HT1080 (cell line): ENCODE measurements at places on chromosomes 4 and X. TPM values are rescaled to one million over a fixed set of nuclear protein-coding genes. Genes with fewer than 3 reads are reported as not detected.

- DNase-seq = no peak
Observed at GRCh38 chrX:40298572-40299479, 201.1 kb upstream of the BCOR start.

DNA sequence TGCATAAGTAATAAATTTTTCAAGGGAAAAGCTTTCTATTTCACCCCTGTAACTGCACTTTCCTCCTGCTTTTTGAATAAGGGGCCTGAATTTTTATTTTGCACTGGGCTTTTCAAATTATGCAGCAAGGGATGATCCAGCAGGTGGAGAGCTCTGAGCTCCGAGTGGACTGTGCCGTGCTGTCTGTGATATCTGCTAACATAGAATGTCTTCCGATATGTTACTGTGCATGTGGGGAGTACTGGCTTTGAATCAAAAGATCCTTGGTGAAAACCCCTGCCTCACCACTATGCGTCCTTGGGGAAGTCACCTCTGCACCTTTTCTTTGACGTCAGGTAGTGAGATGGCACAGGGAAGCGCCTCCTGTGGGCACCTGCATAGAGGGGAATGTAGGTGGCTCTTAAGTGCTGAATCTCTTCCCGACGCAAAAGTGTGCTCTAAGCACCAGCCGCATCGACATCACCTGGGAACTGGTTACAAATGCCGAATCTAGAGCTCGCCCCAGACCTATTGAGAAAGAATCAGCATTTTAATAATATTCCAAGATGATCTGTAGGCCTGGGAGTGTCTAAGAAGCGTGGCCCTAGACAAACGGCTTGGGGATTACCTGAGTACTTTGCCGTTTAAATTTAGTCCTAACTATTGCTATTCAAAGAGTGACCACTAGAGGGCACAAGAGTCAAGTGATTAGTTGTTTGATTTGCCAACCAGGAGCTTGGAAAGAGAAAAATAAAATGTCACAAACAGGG, 19.2 kb upstream of the WFS1 start:
- peak; percentile 55 for DNase-seq

DNA sequence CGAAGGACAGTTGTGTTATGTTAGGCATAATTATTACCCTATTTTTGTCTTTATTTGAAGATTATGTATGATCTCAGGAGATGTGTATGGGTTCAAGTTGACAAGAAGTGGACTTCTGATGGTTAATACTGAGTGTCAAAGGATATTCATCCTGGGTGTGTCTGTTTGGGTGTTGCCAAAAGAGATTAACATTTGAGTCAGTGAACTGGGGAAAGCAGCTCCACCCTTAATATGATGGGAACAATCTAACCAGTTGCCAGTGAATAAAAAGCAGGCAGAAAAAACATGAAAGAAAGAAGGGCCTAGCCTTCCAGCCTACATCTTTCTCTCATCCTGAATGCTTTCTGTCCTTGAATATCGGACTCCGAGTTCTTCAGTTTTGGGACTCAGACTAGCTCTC, 332.6 kb downstream of the DTHD1 start:
- DNase-seq = no peak

GRCh38 chrX:133530960-133531359, 115.7 kb upstream of the GPC4 start:
- no peak for DNase-seq

DNA sequence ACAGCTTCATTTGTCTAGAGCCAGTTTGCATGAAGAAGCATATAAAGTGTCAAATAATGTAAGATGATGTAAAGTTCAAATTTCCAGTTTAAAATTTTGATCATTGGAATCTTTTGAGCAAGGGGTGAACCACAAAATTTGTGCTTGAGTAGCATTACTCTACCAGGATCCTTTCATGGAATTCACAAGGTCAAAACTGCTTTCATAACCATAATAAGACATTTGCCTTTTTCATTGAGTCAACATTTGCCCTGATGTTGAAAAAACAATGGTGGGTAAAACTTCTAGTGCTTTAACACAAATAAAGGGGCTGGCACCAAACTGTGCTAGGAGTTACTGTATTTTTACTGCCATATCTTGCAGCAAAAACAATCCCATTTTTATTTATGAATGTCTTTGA, 142.2 kb downstream of the GLRA3 start:
- no peak for DNase-seq

The SATL1 gene
- not detected in 2 replicates for total RNA-seq
